ENCODE measurements at places on chromosomes 3 and 15.
A peak's percentile ranks its signal among the peaks of the same experiment; 100 is the strongest.

GRCh38 chr15:32838338-32838737 is 120.5 kb downstream of the GREM1 start:
- DNase-seq: no peak

DNA sequence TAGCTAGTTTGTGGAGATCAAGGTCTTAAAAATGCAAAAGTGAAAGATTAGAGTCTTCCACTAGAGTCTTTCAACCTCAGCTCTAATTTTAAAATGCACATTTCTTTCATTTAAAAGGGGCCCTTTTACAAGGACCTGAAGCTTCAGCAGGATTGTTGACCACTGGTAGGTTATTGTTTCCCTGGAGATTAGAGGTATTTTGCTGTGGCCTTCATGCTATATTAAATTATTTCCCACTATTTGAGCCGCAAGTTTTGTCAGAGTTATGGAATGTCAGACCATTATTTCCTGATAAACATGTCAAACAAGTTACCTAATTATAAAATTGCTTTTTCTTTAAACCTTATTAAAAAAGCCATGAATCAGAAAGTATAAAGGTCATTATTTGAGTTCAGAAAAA is 103.1 kb upstream of the CCNL1 start:
- no peak for DNase-seq

DNA sequence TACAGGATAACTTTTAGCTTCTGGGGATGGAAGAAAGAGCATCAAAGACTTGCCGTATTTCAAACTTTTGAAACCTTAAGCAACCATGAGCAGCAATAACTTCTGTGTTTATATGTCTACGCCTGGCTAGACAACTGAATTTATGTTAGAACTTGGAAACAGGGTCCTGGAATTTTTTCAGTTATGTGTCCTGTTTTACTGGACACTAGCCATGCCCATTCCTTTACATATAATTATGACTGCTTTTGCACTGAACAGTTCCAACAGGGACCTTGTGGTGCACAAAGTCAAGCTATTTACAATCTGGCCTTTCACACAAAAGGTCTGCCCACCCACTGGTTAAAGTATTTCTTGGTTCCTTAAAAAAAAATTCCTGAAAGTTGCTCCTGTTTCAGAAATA is 37.1 kb downstream of the TJP1 start:
- DNase-seq: no peak

DNA sequence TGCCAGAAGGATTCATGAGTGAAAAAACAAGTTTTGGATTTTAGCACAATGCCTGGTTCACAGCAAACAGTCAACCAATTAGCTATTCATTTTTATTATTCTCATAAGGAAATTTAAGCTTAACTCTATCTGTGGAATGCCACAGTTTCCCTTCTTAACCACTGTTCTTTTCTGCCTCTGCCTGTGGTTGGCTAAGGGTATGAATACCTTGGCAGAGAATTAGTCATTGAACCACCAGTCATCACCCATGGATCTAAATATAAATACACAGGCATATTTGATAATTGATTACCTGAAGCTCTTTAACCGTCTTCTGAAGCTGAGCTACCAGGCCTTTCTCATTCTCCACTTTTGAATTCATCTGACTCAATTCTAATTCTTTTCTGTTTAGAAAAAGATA is 79.9 kb downstream of the MYH15 start:
- DNase-seq: no peak

DNA sequence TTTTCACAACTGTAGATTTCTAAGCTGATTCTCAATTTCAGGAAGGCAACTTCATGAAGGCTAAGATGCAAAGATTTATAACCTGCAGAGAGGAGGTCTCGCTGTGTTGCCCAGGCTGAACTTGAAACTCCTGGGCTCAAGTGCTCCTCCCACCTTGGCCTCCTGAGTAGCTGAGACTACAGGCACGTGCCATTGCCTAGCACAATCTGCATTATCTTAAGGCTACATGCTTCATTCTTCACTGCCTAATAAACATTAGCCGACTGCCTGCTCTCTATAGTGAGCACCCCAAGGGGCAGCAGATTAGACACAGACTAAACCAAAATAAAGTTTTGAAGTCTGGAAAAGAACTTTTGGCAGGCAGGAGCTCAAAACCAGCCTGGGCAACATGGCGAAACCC is 17.1 kb downstream of the CPEB1 start:
- DNase-seq: no peak

- no peak for DNase-seq
Observed at GRCh38 chr3:16380421-16380820, 115.4 kb downstream of the OXNAD1 start.

- no peak for DNase-seq
Observed at GRCh38 chr3:170095771-170096170, 58.0 kb downstream of the GPR160 start.

DNA sequence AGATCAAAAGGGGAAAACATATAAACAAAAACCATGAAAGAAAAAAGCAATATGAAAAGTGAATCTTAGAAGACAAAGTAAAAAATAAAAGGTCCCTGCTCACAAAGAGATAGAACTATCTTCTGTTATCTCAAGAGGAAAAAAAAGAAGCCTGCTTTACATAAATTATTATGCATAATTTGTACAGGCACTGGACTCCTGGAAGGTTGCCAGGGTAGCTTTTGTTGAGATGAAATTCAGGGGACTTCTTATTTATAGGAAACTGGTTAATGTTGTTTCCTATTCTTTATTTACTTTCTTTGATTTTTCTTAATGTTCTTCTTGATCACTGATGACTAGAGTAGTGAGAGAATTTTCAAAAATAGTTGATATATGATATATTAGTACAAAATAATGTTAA is 66.9 kb downstream of the PPM1L start:
- DNase-seq: no peak

DNA sequence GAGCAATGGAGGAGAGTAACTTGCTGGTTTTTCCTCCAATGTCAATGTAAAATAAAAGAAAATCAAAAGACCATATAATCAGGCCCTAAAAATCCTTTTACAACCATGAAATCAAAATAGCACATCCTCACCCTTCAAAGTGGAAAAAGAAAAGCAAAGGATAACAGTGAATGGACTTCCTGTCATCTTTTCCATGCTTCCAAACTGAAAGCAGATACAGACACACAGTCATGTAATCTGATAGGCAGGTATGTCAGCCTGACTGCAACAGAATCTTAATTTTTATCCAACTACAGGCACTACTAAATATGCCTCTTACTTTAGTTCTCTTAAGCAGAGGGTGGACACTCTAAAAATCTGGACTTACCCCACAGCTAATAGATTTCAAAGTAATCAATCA is 27.8 kb upstream of the IGDCC4 start:
- DNase-seq: no peak

GRCh38 chr3:38039101-38039898 is at the start of gene DLEC1:
Gene DLEC1, plus strand, starts transcription at chr3:38039208. Its CDS starts 18 bp downstream, at chr3:38039226.
- peak; percentile 80 for DNase-seq

DNA sequence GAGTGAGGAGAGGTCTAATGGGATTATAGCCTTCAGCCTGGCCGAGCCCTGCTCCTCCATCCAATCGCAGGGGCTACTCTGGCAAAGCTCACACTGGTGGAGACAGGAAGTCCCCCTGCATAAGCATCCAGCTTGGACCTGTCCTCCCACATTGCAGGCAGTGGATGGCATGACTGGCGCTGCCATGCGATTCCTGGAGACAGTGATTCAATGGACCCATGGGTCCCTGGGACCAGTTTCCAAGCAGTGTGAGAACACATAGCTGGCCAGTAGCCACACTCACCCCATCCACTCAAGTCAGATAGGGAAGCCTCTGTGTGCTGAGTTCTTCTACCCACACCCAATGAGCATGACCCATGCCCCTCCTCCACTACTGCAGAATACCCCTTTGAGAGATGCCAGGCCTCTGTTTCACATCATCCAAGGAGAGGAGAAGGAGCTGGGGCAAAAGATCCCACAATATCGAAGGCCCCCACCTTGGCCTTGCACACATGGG is 18.1 kb upstream of the POC1A start:
- DNase-seq: no peak

GRCh38 chr3:35224565-35225295 is 414.6 kb upstream of the ARPP21 start:
- DNase-seq: no peak

- no peak for DNase-seq
Observed at GRCh38 chr3:90184861-90185260, 1077.4 kb downstream of the EPHA3 start.

DNA sequence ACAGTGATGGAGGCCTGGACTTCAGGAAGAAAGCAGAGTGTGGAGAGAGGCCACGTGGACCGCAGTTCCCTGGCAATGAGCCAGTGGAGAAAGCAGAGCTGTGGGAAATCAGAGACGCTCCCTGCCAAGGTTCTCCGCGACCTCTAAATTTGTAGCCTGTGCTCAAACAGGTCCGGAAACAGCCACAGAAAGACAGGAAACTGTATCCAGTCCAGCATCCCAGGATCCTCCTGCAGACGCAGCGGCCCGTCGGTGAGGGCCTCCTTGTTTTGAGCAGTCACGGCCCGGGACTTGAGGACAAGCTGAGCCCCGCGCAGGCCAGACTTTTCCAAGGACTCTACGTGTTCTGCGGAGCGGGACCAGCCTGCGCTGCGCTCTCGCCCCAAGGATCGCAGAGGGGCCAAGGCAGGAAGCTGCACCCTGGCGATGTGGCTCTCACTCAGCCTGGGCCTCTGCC is 22.3 kb downstream of the RPSA start:
- DNase-seq: no peak

DNA sequence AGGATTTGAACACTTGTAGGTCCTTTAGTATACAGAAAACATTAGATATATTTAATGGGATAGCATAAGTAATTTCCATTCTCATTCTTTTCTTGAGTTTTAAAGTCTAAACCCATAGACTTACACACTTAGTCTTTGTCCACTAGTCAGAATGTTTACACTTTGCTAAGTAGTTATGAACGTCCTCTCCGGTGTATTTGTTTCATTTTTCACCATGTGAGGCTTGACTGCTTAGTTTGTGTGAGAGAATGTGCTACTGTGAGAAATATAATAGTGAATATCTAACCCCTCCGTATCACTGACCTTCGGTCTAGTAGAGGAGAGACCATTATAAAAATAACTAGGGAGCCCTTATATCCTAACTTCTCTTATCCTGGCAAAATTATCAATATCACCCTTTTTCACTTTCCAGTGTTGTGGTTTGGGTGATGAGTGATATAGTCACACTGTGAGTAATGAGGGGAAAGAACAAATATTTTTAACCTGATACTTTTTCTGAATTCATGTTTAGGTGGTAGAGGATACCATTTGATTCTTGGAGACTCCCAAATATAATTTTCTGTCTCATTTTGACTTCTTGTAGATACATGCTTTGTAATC is 122.4 kb downstream of the UBE2E2 start:
- no peak for DNase-seq

DNA sequence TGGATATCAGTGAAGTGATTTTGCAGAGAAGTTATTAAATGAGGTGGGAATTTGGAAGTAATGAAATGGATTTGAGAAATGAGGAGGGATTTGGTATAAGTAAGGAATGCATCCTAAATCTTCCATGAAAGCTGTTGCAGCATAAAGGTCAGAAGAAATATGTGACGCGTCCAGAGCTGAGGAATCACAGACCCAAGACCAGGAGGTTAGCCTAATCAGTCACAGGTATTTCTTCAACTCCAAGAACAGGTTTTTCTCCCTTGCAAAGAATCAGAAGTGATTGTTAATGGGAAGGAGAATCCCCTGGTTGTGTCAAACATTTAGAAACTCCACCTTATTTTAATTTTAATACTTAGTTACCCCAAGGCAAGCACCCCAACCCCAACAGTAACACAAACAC is 253.2 kb downstream of the MEX3B start:
- no peak for DNase-seq

DNA sequence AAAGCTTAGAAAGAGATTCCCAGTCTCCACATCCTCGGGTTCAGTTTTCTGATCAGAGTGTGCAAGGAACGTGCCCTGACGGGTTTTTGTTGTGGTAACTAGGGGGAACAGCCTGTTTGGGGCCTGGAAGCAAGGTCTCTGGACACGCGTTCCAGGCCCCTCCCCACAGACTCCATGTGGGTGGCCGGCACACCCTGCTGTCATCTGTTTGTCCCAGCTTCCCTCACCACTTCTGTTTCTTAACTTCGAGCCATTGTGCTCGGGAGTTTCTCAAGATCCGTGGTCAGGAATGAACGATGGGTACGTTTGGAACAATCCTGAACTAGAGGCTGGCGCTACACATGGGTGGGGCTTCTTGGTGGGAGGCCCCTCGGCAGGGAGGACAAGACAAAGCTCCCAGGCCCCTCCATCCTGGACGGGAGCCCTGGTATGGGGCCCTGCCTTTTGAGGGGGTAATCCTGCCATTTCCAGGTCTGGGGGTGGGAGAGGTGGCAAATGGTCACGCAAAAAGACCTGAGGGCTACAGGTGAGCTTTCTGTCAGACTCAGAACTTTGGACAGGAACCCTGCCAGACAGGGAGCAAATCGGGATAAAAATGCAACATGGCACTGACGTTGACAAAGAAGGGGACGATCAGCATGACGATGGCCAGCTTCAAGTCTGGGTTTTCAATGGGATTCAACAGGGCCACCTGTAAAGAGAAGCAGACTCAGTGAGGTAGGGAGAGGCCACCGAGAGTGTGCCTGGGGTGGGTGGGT is 8.5 kb upstream of the MUSTN1 start:
- no peak for DNase-seq
